ENCODE measurements at places on chromosomes 2 and 18. TPM values are rescaled to one million over a fixed set of nuclear protein-coding genes. Genes with fewer than 3 reads are reported as not detected.

The INHBB gene
- 11.3 TPM for total RNA-seq

The NEMP2 gene
- 2.3 TPM for total RNA-seq

The TMEM178A gene
- 24.2 TPM for total RNA-seq

The CHRNG gene
- total RNA-seq = not detected

The PLA2R1 gene
- total RNA-seq = 7.2 TPM

The VWA3B gene
- total RNA-seq = 2.8 TPM

The CEBPZ gene
- 52.8 TPM for total RNA-seq

The HOXD10 gene
- not detected for total RNA-seq

The GALNT13 gene
- 37.8 TPM for total RNA-seq

The NEU2 gene
- total RNA-seq = not detected

The SDC1 gene
- total RNA-seq = 17.1 TPM

The DSG2 gene
- total RNA-seq = 6.2 TPM

The TRIB2 gene
- total RNA-seq = 205 TPM
